ENCODE measurements at places on chromosomes 3 and 15.

DNA sequence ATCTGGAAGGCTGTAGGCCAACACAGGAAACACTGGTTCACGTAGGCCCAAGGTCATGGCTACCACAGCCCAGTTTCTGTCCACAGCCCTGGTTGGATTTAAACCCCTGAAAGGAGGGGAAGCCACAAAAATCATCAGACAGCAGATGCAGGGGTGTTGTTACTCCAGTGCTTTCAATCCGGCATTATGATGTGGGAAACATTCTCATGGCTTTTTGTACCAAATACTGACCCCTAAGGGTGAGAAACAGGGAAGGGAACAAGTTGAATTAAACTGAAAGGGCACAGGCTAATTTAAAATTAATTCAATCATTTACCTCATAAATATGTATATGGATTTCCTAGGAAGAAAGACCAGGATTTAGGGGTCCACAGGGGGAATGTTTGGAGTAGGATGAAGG lies 375.6 kb downstream of the CTNNB1 start:
- no peak for DNase-seq

DNA sequence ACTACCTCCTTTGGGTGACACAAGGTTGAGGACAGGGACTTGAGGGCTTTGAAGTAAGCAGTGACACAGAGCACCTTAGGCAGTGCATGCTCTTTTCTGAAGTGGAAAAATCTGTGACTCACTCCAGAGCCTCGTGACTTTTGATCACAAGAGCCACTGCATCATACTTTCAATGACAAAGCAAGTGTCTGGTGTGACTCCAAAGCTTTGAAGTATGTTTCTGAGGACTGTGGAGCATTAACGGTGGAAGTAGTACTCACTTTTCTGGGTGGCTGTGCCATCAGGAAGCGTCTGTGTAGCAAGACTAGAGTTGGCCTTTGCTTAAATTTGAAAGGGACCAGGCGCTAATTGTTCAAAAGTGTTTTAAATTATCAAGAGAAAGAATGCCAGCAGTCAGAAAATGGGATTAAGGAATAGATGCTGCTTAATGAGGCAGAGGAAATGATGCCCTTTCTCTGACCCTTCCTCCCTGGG lies 210.7 kb upstream of the TRIM42 start:
- DNase-seq, result peak; percentile 93

- peak; percentile 57 for DNase-seq
Observed at GRCh38 chr3:178284181-178284580, 252.1 kb upstream of the KCNMB2 start.

DNA sequence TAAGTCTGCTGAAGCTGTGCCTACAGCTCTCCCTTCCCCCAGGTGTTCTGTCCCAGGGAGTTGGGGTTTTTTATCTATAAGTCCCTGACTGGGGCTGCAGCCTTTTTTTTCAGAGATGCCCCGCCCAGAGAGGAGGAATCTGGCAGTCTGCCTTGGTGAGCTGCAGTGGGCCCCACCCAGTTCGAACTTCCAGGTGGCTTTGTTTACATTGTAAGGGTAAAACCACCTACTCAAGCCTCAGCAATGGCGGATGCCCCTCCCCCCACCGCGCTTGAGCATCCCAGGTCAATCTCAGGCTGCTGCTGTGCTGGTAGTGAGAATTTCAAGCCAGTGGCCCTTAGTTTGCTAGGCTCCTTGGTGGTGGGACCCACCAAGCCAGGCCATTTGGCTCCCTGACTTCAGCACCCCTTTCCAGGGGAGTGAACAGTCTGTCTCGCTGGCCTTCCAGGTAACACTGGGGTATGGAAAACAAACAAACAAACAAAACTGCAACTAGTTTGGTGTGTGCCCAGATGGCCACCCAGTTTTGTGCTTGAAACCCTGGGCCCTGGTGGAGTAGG lies 189.4 kb downstream of the MFSD1 start:
- no peak for DNase-seq

- DNase-seq, result no peak
Observed at GRCh38 chr3:106197532-106198194, 328.9 kb upstream of the CBLB start.

- peak; percentile 17 for DNase-seq
Observed at GRCh38 chr3:196559826-196560225, 8.5 kb downstream of the WDR53 start.
